ENCODE measurements at places on chromosomes 3 and 15.

- peak; percentile 20 for DNase-seq
These were observed 27.7 kb downstream of the POC1A start for GRCh38 chr3:52126500-52126899.

- peak; percentile 4 for DNase-seq
These were observed 831 bp downstream of the IFT57 start for GRCh38 chr3:108221393-108221792.

DNA sequence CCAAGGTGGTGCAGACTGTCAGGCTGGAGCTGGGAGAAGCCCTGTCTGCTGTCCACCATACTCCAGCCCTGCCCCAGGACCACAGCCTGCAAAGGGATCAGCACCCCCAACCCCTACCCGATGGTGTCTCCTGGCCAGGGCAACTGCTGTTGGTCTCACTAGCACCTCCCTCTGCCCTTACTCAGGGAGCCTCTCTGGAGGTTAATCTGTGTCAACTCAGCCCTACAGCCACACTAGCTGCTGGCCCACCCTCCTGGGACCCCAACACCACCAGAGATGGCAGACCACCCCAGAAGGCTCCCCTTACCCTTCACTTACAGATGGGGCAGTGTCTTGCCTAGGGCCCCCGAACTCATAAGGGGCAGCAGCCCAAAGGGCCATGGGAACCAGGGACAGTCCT lies 65.2 kb downstream of the TLE3 start:
- DNase-seq, result no peak

GRCh38 chr3:70856414-70857162 lies 544.1 kb upstream of the MDFIC2 start:
- DNase-seq, result peak; percentile 97

DNA sequence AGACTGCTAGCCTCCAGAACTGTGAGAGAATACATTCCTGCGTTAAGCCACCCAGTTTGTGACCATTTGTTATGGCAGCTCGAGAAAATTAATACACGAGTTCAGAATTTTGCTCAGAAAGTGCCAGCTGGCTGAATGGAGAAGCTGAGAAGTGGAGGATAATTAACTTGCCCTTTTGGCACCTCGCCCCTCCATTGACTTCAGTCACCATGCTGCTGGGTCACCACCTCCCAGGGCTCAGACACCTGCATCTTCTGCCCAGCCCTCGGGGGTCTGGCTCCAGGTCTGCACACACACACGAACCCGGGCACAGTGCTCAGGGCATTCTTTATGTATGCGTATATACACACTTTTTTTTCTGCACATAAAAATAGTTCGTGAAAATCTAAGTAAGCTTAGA lies 32.0 kb downstream of the AMOTL2 start:
- no peak for DNase-seq

GRCh38 chr3:55651011-55651410 lies 163.9 kb upstream of the WNT5A start:
- DNase-seq, result no peak

DNA sequence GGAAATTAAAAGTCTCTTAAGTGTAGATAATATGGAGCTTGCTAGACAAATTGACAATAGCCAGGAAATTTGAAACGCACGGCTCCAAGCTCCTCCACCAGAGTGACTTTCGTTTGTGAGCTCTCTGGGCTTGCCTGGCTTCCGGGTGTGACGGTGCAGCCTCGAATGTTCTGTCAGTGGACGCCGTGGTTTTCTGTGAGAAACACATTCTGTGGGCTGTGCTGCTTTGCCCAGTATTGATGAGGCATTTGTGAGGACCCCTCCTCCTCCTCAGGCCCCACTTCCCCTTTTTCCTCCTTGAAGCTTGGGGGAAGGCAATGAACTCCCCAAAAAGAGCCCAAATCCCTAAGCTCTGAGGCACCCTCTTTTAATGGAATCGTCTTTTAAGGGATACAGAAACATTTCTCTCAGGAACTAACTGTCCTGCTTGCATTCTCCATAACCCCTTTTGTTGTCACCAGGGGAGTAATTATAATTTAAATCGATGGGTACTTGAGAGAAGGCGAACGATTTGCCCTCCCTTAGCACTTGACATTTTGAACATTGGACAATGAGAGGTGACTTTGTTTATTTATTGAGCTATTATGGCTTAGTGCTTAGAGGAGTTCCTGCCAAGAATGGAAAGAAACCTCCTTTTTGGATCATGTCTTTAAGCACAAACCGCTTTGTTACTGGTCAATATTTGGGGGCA lies 40.8 kb downstream of the POLR2M start:
- DNase-seq, result peak; percentile 27

GRCh38 chr3:16587681-16588060 lies 17.6 kb downstream of the DAZL start:
- peak; percentile 11 for DNase-seq

GRCh38 chr15:29593111-29593510 lies 229.2 kb downstream of the TJP1 start:
- no peak for DNase-seq

DNA sequence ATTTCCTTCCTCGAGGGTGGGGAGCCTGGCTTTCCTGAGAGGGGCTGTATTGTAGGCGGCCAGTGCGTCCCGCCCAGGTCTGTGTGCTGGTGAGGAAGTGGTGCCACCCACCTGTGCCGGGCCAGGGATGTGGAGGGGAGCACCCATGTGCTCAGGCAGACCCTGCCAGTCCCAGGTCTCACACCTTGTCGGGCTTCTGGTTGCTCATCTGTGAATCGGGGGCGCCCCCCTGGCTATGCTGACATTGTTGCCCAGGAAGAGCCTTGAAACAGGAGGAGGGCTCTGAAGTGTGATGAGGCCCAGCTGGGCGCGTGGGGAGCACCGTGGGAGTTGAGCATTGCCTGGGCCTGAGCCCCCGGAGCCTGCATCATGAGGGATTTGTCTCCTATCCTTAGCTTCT lies 4.8 kb downstream of the FBLN2 start:
- DNase-seq, result no peak

DNA sequence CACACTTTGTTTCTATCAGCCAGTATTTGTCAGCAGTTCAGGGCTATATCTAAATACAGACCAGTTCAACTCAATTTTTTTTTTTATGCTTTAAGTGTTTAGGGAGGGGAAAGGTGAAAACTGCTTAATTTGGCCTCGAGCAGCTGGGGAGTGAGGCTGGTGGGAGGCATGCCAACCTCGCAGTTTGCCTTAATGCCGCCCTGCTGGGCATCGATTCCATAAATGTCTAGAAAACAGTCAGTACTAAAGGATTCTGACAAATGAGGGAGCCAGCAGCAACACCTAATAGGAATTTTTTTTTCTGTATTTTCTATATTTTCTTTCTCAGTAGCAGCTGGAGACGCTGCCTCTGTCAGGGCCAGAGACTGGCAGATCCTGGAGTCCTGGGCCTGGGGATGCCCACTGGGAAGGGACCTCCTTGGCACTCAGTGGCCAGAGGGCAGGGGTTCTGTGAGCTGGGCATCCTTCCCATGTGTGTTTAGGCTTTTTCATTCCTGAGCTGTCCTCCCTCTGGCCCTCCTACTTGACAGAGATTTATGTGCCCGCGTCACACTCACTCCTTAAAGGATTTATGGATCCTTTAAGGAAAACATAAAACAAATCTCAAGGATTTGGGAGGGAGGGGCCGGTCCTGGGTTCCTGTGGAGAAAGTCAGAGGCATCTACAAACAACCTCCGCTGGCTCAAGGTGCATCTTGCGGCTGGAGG lies 117.8 kb downstream of the WNT5A start:
- DNase-seq, result no peak

DNA sequence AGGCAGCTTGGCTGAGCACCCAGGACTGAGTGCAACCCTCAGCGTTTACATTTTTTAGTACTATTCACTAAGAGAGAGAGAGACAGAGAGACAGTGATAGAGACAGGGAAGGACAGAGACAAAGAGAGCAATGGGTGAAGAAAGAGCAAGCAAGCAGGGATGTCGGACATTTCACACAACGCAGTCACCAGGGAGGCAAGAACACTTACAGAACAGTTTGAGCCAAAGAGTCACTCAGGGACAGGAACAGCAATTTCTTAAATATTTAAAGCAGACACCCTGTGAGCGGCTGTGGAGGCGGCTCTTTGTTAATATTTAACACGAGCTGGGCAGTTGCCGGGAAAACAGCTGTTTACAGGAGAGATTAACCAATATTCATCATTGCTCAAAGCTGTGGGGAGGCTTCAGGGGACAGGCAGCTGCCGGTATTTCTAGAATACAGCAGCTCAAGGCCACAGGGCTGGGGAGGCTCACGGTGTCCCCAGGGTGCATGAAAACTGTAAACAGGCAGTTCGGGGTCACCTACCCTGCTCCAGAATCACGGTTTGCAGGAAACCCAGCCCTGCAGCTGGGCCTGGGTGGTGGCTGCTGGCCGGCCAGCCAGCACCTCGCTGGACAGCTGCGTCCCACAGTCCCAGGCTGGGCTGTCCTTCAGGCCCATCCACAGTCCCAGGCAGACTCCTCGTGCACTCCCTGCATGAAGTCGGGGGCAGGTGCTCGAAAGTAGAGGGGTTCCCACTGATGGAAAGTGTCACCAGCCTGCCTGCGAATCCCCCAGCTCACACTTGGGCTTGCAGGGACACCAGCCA lies 38.8 kb upstream of the PCSK6 start:
- DNase-seq, result no peak

GRCh38 chr15:28900892-28901586 lies 15.3 kb downstream of the APBA2 start:
- no peak for DNase-seq

DNA sequence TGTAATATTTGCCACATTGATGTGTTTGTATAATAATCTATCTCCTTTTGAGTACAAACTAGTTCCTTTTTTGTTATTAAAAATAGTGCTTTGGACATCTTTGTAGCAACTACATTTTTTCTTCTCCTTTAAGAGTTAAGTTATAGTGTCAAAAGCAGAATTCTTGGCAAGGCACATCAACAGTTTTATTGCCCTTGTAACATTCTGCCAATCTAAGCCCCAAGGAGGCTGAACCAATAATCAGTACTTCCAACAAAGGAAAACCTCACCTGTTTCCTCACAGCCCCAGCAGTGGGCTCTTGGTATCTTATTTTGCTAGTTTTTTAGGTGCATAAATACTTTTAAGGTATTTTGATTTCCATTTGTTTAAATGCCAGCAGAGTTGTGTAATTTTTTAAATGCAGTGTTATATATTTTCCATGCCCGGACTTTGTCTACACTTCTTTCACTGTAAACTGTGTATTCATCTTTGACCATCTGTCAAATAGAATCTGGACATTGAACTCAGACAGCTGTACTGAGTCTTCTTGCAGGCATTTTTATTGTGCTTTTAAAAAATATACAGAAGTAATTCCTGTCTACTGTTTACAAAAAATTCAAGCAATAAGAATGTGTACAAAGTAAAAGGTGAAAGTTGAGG lies 101.0 kb downstream of the MYLK start:
- no peak for DNase-seq

GRCh38 chr15:100049483-100049882 lies 292.3 kb downstream of the ADAMTS17 start:
- no peak for DNase-seq

Measured in fibroblast of mammary gland (primary cell).